H1 (cell line): ENCODE measurements at places on chromosomes 13 and 19.
A peak's percentile ranks its signal among the peaks of the same experiment; 100 is the strongest.

DNA sequence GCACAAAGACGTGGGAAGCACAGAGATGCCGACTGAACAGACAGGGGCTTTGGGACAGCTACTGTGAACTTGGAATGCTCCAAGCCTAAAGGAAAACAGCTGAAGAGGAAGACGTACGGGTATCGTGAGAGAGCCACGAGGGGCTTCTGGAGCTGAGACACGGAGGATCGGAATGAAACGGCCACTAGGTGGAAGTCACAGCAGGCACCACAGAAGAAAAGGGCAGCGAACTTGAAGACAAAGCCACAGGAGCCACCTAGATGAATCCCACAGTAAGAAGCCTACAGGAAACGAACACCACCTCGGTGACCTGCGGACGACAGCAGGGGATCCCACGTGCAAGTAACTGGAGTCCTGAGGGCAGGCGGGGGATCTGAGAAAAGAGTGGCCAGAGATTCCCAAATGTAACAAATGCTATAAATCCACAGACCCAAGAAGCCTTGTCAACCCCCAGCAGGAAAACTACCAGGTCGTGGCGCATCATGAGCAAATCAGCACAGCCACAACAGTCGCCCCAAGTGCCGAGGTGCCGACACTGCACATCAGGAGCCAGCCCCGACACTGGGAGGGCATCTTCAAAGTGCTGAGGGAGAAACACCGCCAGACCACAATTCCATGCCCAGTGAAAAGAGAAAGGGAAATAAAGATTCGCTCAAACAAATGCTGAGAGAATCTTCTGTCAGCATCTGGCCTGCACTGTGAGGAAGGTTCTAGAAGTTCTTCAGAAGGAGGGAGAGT is 39.3 kb upstream of the ISYNA1 start:
- no peak for DNase-seq

DNA sequence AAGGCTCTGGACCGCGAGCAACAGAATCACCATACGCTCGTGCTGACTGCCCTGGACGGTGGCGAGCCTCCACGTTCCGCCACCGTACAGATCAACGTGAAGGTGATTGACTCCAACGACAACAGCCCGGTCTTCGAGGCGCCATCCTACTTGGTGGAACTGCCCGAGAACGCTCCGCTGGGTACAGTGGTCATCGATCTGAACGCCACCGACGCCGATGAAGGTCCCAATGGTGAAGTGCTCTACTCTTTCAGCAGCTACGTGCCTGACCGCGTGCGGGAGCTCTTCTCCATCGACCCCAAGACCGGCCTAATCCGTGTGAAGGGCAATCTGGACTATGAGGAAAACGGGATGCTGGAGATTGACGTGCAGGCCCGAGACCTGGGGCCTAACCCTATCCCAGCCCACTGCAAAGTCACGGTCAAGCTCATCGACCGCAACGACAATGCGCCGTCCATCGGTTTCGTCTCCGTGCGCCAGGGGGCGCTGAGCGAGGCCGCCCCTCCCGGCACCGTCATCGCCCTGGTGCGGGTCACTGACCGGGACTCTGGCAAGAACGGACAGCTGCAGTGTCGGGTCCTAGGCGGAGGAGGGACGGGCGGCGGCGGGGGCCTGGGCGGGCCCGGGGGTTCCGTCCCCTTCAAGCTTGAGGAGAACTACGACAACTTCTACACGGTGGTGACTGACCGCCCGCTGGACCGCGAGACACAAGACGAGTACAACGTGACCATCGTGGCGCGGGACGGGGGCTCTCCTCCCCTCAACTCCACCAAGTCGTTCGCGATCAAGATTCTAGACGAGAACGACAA is 1.8 kb downstream of the PCDH17 start:
- peak; percentile 93 for DNase-seq

- DNase-seq = no peak
Observed at GRCh38 chr13:100954430-100955305, 280.1 kb upstream of the TMTC4 start.

GRCh38 chr13:99709134-99709533 is 207.9 kb downstream of the TM9SF2 start:
- DNase-seq = no peak

GRCh38 chr19:36196249-36196648 is 18.2 kb downstream of the ZNF565 start:
- DNase-seq = no peak

GRCh38 chr13:27339299-27339698 is 68.7 kb downstream of the RASL11A start:
- DNase-seq = no peak

GRCh38 chr13:28613562-28613961 is 45.4 kb upstream of the POMP start:
- DNase-seq = no peak

- DNase-seq = no peak
Observed at GRCh38 chr13:29911781-29912418, 61.5 kb upstream of the UBL3 start.

GRCh38 chr19:54183431-54183830 is 5.9 kb downstream of the MBOAT7 start:
- no peak for DNase-seq
